ENCODE measurements at places on chromosomes 2 and 18.

GRCh38 chr2:110768591-110768990 is 36.2 kb downstream of the ACOXL start:
- DNase-seq, result no peak

- DNase-seq, result no peak
These were observed 47.4 kb downstream of the SPATS2L start for GRCh38 chr2:200353874-200354273.

DNA sequence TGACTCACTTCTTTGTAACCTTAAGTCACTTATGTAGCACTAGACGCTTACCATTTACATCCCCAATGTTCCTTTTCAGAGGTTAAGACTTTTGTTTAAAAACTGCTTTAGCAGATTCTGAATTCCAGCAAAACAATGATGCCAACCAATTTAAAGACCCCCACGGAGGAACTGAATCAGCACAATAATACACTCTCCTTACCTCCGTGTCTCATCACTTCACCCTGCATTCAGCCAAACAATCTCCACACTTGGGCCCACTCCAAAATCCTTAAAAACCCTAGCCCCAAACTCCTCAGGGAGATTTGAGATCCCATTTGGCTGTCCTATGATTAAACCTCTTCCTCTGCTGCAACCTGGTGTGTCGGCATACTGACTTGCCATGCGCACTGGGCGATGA is 153.9 kb downstream of the B3GNT2 start:
- no peak for DNase-seq

DNA sequence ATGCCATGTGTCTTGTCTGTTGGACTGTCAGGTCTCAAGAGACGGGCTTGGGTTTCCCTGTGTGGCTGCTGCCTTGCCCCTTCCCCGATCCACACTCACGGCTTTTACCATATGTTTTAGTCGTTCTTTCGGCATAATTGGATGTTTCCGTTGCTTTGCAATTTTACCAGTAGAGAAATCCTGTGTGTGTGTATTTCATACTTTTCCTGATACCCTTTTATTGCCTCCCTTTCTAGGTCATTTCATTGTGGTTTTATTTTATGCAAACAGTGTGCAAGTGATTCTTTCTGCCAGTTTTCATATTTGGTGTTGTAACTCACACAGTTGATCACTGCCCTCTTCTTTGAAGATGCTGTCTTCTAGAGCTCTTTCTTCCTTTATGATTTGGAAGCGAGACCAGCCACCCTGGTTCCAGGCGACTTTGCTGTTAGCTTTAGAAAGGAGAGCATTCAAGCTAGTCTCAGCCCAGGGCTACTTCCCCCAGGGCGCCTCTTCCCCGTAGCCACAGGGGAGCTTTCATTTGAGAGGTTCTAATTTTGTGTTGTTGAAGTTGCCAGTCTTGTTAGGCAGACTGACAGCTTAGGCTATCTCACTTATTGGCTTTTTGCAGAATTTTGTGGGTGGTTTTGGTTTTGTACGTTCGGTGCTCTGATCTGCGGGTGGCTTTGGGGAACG is 17.0 kb downstream of the SH3BP4 start:
- no peak for DNase-seq

DNA sequence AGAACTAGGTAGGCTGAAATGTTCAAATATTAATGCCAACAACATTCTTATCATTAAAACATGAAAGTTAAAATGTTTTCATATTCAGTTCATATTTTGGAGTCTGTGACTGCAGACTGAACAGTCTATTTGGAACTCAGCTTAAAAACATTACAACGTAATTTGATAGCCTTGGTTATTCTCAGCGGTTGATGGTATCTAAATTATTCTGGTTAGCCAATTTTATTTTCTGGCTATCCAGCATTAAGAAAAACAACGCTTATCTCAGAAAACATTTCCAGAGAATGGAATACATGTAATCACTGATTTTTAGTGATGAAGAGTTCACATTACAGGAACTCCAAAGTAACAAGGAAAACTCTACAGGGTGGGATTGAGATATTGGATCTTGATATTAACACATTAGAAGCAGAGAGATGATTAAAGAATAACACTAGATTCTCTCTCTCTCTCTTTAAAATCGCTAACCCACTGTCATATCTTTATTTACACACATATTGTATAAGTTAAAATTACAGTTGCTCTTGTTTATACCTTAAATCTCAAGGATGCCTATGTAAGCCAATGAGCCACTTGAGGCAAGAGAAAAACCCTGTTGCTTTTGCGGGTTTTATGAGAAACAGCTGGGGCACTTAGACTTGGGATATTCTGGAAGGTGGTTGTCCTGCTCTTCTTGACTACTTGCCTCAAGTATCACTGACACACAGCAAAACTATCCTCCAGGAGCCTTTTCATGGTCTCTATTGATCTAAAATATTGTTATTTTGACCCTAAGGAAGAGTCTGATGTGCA is 84.9 kb downstream of the ICOS start:
- DNase-seq, result no peak

DNA sequence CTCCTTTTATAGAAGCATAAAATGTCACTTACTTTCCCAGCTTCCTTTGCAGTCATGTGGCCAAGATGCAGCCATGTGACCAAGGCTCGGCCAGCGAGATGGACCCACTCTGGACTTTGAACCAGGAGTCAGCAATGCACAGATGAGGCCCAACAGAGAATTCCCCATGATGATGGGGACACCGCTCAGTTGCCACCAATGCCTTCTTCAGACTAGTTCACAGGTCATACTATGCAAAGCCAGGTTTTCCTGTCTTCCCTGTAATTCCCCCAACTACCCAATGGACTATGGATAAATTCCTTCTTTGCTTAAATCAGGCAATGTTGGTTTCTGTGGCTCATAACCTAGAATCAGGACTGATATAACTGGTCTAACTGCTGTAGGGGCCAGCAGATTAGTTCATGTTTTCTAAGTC is 22.5 kb upstream of the REL start:
- DNase-seq, result no peak

- no peak for DNase-seq
These were observed 342.7 kb upstream of the CHAC2 start for GRCh38 chr2:53424902-53425301.

DNA sequence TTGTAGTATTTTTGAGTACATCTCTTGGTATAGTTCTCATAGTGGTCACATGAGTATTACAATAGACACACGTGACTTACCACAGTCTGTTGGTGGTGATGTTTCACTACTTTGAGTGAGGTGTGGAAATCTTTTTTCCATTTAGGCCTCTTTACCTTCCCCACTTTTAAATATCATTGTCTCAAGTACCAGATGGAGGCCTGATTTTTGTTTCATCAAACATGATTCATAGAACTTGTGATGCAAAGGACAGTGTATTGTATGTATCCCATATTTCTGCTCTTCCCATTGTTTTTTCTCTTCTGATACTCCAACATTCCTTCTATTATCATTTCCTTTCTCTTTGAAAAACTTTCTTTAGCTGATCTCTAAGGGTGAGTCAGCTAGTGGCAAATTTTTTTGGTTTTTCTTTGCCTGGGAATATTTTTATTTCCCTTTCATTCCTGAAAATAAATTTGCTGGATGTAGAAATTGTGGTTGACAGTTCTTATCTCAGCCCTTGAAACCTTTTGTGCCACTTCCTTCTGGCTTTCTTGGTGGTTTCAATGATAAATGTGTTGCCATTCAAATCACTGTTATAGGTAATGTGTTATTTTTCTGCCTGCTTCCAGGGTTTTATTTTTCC is 32.8 kb downstream of the RFX8 start:
- no peak for DNase-seq

GRCh38 chr2:148917431-148917830 is 42.4 kb downstream of the KIF5C start:
- no peak for DNase-seq

DNA sequence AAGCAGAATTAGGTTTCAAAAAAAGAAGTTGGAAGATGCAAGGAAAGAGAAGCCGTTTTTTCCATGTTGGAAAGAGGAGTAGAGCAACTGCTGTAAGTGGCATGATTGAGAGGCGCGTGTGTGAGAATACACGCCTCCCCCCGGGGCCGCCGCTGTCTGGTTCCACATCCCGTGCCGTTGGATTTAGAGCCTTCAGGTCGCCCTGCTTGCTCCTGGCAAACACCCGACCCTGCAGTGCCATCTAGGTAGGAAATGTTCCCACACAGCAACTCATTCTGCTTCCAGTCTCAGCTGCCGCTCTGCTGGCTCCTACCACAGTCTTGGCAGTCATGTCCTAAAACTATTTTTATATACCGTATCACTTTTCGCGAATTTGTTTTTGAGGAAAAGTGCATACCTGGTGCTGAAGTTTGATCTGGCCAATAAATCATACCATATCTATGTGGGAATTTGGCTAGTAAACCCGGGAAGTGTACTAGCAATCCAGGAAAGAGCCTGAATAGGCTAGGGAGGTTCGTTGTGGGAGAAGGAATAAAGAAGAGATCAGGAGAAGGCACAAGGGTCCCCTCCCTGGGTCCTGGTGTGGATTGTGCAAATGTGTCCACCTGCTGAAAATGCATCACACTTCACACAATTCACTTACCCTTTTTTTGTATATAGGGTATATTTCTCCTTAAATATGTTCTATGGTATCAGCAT is 372.7 kb downstream of the FBXO15 start:
- DNase-seq, result no peak
